ENCODE measurements at places on chromosomes 6 and 20.

GRCh38 chr6:137371634-137372016, 122.6 kb downstream of the OLIG3 start:
- no peak overlapping the region for H3K27ac ChIP-seq
- H3K4me1 ChIP-seq: peaks cover 6% of the 10 kb centered on the region
- no peak for DNase-seq
- H3K4me3 ChIP-seq: no peak overlapping the region

- no peak overlapping the region for H3K27ac ChIP-seq
- no peaks in the 10 kb centered on the region for H3K27me3 ChIP-seq
- H3K4me1 ChIP-seq: peaks cover 5% of the 10 kb centered on the region
- no peak overlapping the region for H3K4me3 ChIP-seq
- DNase-seq: no peak
These were observed 192.5 kb upstream of the RREB1 start for GRCh38 chr6:6915219-6915618.

GRCh38 chr6:56440551-56440981, 193.2 kb upstream of the COL21A1 start:
- H3K27me3 ChIP-seq: no peaks in the 10 kb centered on the region
- H3K36me3 ChIP-seq: no peaks in the 10 kb centered on the region
- H3K4me3 ChIP-seq: no peak overlapping the region
- no peak for DNase-seq
- H3K4me1 ChIP-seq: no peaks in the 10 kb centered on the region

- no peak for DNase-seq
- no peaks in the 10 kb centered on the region for H3K4me1 ChIP-seq
- H3K27me3 ChIP-seq: no peaks in the 10 kb centered on the region
- H3K27ac ChIP-seq: no peak overlapping the region
- H3K4me3 ChIP-seq: no peak overlapping the region
These were observed 75.2 kb downstream of the PRL start for GRCh38 chr6:22221630-22222029.

GRCh38 chr20:19875376-19876221, 117.5 kb downstream of the RIN2 start:
- no peak for DNase-seq
- peaks cover 22% of the 10 kb centered on the region for H3K4me1 ChIP-seq
- no peak overlapping the region for H3K27ac ChIP-seq
- no peaks in the 10 kb centered on the region for H3K27me3 ChIP-seq

DNA sequence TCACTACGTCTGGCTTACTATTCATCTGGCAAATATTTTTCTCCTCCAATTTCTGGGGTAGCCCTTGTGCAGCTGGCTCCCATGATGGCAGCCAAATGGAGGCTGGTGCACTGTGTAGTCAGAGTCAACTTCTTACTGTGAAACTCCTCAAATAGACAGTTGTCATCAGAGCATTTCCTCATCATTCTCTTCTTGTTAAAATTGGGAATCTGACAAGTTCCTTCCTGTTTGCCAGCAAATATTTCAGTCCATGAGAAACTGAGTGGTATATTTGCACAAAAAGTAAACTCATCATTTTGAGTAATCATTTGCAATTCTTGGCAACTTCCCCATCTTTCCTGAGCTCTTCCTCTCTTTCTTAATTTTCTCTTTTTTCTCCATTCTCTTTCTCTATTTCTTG, 394.9 kb upstream of the RGS17 start:
- H3K4me1 ChIP-seq: no peaks in the 10 kb centered on the region
- no peak overlapping the region for H3K27ac ChIP-seq
- no peaks in the 10 kb centered on the region for H3K36me3 ChIP-seq
- DNase-seq: no peak

DNA sequence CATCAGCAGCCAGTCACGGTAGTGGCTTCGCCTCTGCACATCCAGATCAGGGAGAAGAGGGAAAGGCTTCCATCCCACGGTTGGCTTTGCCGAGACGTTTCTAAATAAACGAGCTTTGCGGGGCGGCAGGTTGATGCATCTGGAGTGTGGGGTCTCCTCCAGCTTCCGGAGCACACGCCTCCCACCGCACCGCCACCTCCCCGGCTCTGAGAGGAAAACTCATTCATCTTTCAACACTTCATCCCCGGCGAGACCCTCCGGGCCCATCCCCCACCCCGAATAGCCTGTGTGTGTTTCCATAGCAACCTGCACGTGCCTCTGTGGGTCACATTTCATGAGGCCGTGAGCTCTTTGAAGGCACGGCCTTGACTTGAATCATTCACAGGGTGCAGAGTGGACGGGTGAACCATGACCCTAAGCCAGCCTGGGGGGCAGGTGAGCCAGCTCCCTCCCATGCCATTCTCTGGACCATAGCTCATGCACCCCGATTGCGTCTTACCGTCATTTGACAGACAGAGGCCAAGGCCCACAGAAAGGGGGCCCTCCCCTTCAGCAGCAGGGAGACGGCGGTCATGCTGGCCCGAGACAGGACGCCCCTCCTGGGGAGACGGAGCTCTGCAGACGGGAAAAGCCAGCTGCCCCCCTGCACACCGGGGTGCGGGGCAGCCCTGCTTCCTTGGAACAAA, 16.2 kb upstream of the CHRNA4 start:
- no peaks in the 10 kb centered on the region for H3K36me3 ChIP-seq
- H3K4me3 ChIP-seq: no peak overlapping the region
- no peaks in the 10 kb centered on the region for H3K27me3 ChIP-seq
- H3K4me1 ChIP-seq: no peaks in the 10 kb centered on the region
- no peak for DNase-seq
- no peak overlapping the region for H3K27ac ChIP-seq

DNA sequence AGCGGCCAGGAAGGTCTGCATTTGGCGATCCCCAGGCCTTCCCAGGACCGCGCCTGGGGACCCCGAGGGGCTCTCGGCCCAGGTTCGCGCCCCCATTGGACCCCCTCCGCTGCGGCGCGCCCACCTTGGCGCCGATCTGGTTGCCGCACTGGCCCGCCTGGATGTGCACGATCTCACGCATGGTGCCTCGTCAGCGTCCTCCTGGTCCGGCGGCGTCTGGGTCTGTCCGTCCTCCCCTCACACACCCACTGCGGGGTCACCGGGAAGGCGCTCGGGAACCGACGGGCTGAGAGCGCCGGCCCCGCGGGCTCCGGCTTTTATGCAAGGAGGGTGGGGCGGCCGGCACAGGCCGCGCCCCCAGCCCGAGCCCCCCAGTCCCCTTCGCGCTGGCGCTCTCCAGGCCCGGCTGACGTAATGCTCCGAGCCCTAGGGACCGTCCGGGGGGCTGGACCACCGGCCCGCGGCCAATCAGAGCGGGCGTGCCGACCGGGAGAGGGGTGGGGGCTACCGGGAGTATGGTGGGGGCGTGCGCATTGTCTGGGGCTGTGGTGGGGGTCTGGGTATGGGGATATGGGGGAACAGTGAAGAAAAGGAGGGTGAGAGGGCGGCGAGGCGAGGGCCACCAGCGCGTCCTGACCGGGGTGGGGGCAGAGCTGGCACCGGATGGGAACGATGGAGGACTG, at the start of gene TUBB2B:
TUBB2B (minus strand) TSS at position 291 of the 683 bp plus-strand sequence; CDS start at position 181, 110 bp downstream.
- H3K4me3 ChIP-seq: no peak within 1 kb of the TSS
- no peaks in the 10 kb centered on the region for H3K36me3 ChIP-seq
- H3K4me1 ChIP-seq: no peaks in the 10 kb centered on the region
- H3K27ac ChIP-seq: no peak within 1 kb of the TSS
- peak; percentile 5 for DNase-seq
- H3K27me3 ChIP-seq: no peaks in the 10 kb centered on the region

- no peaks in the 10 kb centered on the region for H3K4me1 ChIP-seq
- H3K4me3 ChIP-seq: no peak overlapping the region
- no peaks in the 10 kb centered on the region for H3K27me3 ChIP-seq
- H3K36me3 ChIP-seq: peaks cover 64% of the 10 kb centered on the region
- no peak for DNase-seq
- H3K27ac ChIP-seq: no peak overlapping the region
These were observed 15.6 kb downstream of the PPP1R10 start for GRCh38 chr6:30601436-30601814.

GRCh38 chr20:60480950-60481742, 522.9 kb downstream of the CDH26 start:
- no peaks in the 10 kb centered on the region for H3K4me1 ChIP-seq
- no peak for DNase-seq
- no peak overlapping the region for H3K27ac ChIP-seq
- no peaks in the 10 kb centered on the region for H3K27me3 ChIP-seq

- H3K27ac ChIP-seq: no peak overlapping the region
- no peaks in the 10 kb centered on the region for H3K36me3 ChIP-seq
- no peak overlapping the region for H3K4me3 ChIP-seq
These were observed 16.5 kb downstream of the TNFAIP3 start for GRCh38 chr6:137883400-137884148.

DNA sequence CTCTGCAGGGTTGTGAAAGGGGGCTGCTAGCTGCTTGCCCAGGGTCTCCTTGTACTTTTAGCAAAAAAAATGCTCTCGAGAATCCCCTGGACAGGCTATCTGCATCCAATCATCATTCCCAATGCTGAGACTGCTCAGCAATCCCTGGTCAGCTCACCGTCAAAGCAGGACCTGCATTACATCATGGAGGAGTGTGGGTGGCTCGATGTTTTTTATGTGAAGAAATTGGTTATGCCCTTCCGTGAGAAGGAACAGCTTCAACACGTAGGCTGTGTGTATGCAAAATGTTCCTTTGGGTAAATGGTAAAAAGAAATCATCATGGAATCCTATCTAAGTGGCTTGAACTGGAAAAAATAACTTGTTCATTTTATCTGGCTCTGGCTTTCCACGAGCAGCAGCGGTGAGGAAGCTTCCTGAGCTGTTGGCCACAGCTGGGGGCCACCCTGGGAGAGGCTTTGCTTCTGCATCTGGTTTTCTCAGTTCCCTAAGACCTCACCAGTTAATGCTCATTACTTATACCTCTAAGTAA, 111.4 kb downstream of the FYN start:
- H3K4me1 ChIP-seq: peaks cover 99% of the 10 kb centered on the region
- H3K4me3 ChIP-seq: peak overlapping the region; percentile 17
- peak overlapping the region; percentile 96 for H3K27ac ChIP-seq
- H3K27me3 ChIP-seq: no peaks in the 10 kb centered on the region
- H3K36me3 ChIP-seq: no peaks in the 10 kb centered on the region

DNA sequence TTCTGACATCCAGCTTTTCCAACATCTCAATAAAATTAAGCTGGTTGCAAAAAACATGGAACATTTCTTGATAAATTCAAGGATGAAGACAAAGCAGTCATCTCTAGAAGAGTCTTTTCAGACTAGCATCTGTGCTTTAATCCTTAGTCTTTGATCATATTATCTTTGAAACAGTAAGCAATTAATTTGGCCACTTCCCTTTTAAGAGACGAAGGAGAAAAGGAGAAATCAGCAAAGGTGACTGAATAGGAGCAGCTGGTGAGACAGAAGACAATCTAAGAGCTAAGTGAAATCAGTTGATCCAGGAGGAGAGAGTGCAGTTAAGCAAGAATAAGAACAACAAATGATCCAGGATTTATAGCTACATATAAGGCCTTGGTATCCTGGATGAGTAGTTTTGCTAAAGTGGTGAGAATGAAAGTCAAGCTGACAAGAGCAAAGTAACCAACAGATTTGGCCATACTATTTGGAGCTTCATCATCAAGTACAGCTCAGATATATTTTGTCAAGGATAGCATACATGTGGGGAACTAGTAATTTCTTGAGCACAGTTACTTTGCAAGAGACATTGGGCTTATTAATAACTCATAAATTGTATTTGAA, 215.5 kb downstream of the ADGB start:
- no peaks in the 10 kb centered on the region for H3K36me3 ChIP-seq
- no peak for DNase-seq
- no peak overlapping the region for H3K27ac ChIP-seq

- no peak overlapping the region for H3K4me3 ChIP-seq
- no peak for DNase-seq
- H3K36me3 ChIP-seq: no peaks in the 10 kb centered on the region
- no peak overlapping the region for H3K27ac ChIP-seq
These were observed 47.5 kb downstream of the SIRPA start for GRCh38 chr20:1942486-1943274.

DNA sequence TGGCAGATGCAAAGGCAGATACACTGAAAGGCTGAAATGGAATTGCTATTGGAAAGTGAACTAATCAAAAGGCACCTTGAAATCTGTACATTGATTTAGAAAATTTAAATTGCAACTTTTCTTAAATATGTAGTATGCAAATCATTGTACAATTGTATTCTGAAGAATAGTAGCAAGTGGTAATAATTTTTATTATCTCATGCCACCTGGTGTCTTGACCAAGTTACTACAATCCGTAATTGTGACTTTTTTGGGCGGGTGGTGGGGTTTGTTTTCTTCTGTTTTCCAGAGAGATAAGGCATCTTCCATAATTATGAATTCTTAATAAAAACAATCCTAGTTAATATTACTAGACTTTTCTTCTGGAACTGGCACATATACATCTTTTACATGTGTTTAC, 12.5 kb upstream of the BCKDHB start:
- peak; percentile 71 for DNase-seq
- no peaks in the 10 kb centered on the region for H3K27me3 ChIP-seq
- H3K4me1 ChIP-seq: peaks cover 6% of the 10 kb centered on the region
- H3K27ac ChIP-seq: no peak overlapping the region
- H3K4me3 ChIP-seq: no peak overlapping the region

- H3K27ac ChIP-seq: peak overlapping the region; percentile 92
- H3K4me3 ChIP-seq: no peak overlapping the region
These were observed 103.1 kb downstream of the QRSL1 start for GRCh38 chr6:106732376-106732940.

GRCh38 chr6:69820018-69820417, 23.2 kb upstream of the LMBRD1 start:
- H3K4me1 ChIP-seq: peaks cover 20% of the 10 kb centered on the region
- H3K27me3 ChIP-seq: no peaks in the 10 kb centered on the region
- no peak overlapping the region for H3K27ac ChIP-seq
- no peak for DNase-seq

DNA sequence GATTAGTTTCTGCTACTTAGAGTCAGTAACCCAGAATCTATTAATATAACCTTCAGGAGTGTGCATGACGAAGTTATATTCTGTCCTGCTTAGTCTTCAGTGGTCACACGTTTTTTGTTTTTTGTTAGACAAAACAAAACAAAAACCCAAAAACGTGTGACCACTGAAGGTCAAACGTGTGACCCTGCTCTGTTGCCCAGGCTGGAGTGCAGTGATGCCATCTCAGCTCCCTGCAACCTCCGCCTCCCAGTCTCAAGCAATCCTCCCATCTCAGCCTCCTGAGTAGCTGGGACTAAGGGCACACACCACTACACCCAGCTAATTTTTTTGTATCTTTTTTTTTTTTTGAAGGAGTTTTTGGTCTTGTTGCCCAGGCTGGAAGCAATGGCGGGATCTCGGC, 142.4 kb downstream of the BCAS1 start:
- no peaks in the 10 kb centered on the region for H3K27me3 ChIP-seq
- H3K27ac ChIP-seq: no peak overlapping the region
- DNase-seq: no peak

Measured in Karpas-422 (cell line).